ENCODE measurements at places on chromosomes 4 and X.

DNA sequence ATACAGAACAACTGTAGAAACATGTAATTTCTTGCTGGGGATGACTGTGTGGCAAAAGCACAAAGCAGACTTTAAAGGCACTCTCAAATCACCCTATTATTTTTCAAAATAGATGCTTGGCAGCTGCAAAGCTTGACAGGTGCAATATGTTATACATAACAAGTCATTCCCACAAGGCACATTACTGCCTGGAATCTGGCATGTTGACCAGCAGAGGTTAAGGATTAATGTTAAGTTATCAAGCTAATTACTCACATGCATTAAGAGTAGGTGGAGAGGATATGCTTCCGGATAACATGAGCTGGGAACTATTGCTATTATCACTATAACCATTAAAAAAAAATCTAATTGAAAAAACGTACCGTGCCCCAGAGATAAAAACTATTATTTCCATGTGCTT, 17.8 kb downstream of the ANOS1 start:
- DNase-seq: no peak

GRCh38 chr4:60729194-60729593, 470.9 kb upstream of the ADGRL3 start:
- no peak for DNase-seq

DNA sequence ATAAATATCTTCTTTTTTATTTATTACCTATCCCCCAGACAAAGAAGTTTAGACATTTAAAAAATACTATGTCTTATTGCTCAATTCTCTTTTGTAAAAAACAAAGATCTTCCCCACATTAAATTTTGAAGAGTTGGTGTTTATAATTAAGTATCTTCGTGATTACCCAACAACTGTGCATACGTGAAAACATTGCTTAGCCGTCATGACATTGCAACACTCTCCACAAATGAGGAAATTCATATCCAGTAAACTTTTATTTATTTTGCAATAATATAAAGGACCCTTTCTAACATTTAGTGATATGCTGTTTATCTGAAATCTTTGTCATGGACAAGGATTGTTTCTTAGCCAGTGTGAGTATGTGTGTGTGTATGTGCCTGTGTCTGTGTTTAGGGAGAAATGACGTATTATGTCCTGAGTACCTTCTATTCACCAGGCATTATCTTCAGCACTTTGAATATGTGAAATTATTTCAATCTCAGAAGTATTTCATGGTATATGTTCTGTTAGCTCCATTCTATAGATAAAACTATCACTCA, 26.1 kb upstream of the EREG start:
- no peak for DNase-seq

DNA sequence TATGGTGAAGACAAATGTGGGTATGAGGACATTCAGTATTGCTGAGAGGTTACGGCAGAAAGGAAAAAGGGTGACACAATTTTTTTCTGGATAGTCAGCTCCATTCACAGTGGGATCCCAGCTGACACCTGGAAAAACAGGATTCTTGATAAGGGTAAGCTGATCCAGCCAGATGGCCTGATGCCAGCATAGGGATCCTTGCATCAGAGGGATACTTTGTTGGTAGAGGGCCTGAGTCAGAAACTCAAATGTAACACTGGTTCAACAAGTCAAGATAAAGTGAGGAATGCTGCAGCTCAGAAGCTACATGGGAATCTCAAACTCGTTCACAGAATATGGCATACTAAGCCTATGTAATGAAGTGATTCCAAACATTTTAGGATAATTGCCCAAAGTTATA, 726.7 kb downstream of the C4orf33 start:
- DNase-seq: no peak

DNA sequence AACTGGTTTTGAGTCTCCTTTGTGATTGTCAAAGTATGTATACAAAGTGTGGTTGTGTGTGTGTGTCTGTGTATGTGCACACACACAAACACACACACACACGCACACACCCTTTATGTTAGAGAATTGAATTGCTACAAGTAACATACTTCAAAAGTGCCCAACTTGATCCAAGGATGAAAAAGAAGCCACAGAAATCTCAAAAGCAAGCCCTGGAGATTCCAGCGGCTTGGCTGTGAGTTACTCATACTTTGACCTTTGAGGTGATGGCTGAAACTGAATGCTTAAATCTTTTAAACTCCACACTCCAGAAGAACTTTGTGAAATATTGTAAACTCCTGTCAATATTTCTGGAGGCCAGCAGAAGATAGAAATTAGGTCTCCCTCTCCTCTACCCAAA, 168.4 kb upstream of the NRK start:
- DNase-seq: no peak

- no peak for DNase-seq
Observed at GRCh38 chr4:115986573-115986972, 873.2 kb upstream of the NDST4 start.

DNA sequence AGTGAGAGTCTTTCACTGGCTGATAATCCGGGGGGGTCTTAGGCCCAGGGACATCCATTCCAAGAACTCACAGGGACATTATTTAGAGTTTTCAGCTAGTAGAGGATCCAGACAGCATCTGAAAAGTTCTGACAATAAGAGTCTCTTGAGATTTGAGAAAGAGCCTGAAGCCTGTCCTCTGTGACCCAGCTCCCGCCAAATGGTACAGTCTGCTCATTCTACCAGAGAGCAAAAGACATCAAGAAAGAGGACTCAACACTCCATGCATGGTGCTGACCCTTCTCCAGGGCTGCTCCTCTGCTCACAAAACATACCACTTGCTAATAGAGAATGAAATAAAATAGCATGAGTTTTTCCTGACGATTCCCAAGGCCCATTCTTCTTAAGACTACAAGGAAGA, 162.0 kb downstream of the ATP10D start:
- no peak for DNase-seq

DNA sequence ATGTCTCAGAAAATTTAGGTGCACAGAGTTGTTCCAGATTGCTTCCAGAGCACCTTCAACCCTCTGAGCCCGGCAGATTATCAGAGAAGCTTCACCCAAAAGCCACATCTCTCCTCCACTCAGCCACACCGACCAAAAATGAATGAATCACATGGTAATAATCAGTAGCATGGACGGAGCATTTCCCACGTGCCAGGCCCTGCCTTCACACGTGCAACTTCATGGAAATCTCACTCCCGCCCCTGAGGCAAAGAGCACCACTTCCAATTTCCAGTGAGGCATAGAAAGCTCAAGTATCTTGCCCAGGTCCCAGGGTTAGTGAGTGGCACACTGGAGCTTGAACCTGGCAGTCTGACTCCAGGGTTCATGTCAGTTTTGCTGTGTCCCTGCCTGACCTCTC, 56.5 kb downstream of the RELL1 start:
- DNase-seq: no peak

GRCh38 chrX:42107495-42108488, 184.4 kb upstream of the CASK start:
- no peak for DNase-seq

- no peak for DNase-seq
Observed at GRCh38 chrX:81348388-81348787, 146.5 kb downstream of the SH3BGRL start.

GRCh38 chr4:12576409-12576808, 907.7 kb downstream of the RAB28 start:
- no peak for DNase-seq

GRCh38 chr4:54067166-54067565, 2.8 kb upstream of the CHIC2 start:
- peak; percentile 20 for DNase-seq

DNA sequence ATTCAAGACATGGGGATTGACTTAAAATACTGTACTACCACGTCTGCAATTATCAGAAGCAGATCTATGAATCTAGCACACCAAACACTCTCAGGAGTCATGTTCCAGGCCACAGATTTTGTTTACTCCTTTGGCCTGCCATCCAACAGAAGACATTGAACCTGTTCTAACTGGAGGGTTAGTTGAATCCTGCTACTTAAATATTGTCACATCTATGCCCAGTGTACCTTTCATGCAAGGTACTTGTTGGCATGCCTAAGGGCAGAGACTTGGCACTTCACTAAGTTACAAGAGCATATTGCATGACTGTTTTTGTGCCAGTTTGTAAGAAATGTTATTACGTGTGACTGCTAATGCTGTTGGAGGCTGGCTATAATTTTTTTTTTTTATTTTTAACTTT, 126.9 kb upstream of the BCOR start:
- no peak for DNase-seq

GRCh38 chr4:124537971-124538370, 174.6 kb downstream of the ANKRD50 start:
- no peak for DNase-seq

DNA sequence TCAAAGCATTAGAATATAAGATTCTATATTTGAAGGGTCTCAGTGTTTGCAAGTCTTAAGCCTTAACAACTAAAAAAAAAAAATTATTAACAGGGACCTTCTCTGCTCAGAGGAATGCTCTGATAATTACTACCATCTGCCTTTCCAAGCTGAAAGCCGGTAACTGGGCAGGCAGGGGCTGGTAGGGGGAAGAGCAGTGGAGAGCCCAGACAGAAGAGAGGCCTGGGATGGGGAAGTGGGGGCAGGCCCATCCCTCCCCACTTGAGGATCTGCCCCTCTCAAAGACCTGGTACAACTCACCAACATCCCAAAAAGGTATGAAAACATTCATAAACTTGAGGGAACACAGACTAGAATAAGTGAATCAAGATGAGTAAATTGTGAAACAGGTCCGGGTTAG, 113.9 kb downstream of the QDPR start:
- no peak for DNase-seq

GRCh38 chrX:46676399-46677356, 82.2 kb downstream of the SLC9A7 start:
- DNase-seq: no peak

GRCh38 chrX:15988661-15989603, 134.3 kb upstream of the AP1S2 start:
- DNase-seq: no peak

DNA sequence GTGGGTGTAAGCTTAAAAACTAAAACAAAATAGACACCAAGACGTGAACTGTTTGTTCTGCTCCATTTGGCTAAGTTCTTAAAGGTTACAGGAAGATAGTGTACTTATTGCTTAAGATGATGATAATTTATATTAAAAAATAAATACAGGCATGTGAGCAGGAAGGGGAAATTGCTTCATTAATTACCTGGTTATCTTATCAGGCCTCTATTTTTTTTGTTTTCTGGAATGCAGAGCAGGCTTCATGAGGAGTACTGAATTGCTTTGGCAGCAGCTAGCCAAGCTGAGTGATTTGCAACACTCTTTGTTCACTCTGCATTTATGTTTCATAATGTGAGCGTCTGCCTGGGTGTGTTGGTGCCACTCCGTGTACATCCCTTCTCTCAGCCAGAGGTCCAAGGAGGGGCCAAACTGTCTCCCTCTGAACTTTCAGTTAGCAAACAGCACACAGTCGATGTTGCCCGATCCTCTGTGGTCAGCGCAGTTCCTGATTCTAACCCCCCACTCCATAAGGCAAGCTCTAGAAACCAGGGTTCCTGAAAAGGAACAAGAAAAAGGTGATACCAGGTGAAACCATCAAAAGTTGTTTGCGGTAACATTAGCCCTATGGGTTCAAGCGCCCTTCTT, 348.2 kb downstream of the SPRY1 start:
- no peak for DNase-seq

Measured in caudate nucleus (tissue), 63 donors.